ENCODE measurements at places on chromosomes 6 and 20.

DNA sequence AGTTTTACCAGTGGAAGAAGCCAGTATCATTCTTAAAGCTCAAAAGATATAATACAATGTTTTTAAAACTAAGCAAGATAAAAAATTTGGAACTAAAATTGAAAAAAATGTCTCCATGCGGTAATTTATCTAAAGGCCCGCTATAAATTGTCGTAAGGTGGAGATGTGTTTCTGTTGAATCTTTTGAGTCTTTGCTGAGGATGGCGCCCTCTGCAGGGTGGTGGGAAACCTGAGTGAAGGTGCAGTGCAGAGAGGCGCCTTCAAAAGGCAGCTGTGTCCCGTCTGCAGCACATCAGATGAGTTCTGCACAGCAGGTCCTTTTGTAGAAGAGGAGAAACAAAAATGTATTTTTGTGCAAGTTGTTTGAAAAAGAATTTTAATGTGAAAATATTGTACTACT is 29.4 kb upstream of the KIF25 start:
- no peak for DNase-seq

GRCh38 chr6:170222498-170223471 is 68.1 kb downstream of the DLL1 start:
- DNase-seq = no peak

GRCh38 chr6:36973647-36974046 is 12.3 kb downstream of the MTCH1 start:
- DNase-seq = no peak

DNA sequence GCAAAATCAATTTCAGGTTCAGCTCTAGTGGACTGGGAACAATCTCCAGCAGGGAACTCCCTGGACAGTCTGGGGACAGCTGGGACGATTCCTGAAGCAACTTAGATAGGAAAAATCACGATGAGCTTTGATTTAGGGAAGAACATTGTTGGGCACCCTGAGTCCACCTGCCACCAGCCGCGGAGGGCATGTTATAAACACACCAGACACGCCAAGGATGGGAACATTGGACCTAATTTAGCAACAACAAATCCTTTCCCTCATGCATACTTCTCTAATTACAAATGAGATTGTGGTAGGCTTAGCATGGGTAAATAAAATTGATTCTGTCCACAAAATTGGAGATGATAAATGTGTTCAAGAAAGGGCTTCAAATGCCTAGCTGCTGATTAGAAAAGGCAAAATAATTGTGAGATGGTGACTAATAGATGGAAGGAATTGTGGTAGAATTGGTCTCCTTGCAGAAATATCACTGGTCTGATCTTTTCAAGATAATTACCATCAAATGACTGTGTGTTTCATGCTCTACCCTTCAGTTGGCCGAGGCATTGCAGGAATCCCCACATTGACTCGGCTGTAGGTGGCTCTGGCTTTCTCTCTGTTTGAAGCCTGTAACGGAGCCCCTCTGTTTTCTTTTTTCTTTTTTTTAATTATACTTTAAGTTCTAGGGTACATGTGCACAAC is 6.1 kb upstream of the NANP start:
- DNase-seq = no peak

DNA sequence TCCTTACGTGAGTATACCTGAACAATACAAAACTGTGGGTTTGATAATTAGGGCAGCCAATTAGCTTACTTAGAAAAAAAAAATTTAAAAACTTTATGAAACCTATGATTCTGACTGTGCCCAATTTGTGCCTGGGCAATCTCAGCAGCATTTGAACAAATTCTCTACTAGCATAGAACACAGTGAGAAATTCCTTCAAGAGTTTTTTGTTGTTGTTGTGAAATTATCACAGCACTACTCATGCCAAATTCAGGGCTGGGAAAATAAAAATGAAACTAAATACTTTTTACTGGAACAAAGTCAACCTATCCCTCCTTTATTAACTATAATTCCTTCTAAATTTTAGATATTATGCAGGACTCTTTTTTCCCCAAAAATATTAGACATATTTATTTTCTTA is 42.9 kb downstream of the POU3F2 start:
- no peak for DNase-seq

DNA sequence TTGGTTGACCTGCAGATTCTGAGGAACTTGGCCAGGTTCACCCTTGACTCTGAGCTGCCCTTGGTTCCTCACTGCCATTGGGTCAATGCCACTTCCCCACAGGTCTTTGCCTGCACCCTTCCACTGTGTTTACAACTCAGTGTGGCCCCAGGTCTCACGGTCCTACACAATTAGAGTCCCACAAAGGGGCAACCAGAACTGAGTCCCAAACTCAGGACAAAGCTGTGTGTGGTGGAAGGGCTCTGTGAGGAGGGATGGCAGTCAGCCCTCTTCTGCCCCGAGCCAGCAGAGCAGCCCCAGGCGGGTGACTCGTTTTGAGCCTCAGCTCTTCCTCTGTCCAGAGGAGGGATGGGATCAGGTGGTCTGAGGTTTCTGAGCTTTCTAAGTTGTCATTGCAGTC is 69.5 kb downstream of the NPEPL1 start:
- no peak for DNase-seq

- no peak for DNase-seq
These were observed 27.0 kb downstream of the ITCH start for GRCh38 chr20:34389954-34390555.

DNA sequence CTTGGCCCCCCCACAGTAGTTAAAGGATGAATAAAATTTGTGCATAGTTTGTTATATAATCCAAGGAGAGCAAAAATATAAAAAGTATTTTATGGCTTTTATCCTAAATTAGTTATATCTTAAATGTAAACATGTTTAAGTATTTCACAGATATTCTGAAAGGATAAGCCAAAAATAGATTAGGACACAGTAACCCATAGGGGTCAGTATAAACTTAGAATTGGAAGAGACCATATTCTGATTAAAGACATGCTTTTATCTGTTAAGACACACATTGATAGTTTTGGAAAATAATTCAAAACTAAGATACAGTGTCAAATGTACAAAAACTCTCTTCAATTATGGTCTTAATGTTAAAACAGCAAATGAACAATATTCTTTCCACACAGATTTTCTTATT is 4.5 kb upstream of the SERINC1 start:
- DNase-seq = no peak

DNA sequence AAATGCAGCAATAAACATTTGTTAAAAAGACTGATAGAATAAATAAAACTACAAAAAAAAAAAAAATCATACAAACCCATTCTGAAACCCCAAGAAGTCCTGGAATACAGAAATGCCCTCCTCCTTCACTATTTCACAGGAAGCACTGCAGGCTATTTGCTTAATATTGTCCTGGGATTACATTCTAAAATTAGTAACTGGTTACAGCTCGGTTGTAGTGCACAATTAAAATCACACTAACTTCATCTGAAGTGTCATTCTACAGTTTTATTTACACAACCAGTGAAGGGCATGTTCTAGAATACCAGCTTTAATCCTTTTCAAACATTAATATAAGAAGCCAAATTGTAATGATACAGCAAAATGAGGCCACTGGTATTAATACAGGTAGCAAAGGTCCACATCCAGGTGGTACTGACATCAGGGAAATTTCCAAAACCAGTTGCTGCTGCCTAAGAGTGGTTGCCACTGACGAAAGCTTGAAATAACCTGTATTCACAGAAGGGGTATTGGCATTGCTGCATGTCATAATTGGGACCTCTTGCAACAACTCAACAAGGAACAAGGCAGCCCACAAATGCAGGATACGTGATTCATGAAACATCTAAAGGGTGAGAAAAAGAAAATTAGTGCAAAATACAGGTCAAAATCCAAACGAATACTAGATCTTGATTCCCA is 26.9 kb downstream of the AKIRIN2 start:
- DNase-seq = no peak

DNA sequence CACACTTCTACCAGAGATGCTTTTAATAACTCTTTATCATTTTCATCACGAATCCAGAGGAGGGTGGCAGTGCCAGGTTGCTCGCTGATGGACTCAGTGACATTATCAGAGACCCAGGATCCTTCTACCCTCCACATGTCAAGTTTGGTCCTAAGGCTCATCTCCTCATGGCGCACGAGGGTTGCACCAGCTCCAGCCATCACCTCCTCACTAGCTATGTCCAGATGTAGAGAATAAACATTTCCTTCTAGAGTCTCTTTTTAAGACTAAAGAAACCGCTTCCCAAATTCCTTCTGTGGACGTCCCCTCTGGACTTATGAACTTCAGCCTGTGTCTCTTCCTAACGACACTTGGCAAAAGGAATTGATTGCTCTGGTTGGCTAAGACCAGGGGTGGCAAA is 178.7 kb downstream of the BMP7 start:
- no peak for DNase-seq

- no peak for DNase-seq
These were observed 118.9 kb upstream of the CEP85L start for GRCh38 chr6:118770112-118770788.

- DNase-seq = no peak
These were observed 115.4 kb upstream of the SAMD5 start for GRCh38 chr6:147392917-147393625.

- DNase-seq = no peak
These were observed 292.4 kb upstream of the CHD6 start for GRCh38 chr20:41910558-41910957.

GRCh38 chr6:150634176-150634963 is 34.7 kb downstream of the PLEKHG1 start:
- no peak for DNase-seq

- DNase-seq = no peak
These were observed 12.9 kb downstream of the FARS2 start for GRCh38 chr6:5274231-5274630.

- DNase-seq = no peak
These were observed 48.3 kb upstream of the TBC1D32 start for GRCh38 chr6:121382467-121383121.

DNA sequence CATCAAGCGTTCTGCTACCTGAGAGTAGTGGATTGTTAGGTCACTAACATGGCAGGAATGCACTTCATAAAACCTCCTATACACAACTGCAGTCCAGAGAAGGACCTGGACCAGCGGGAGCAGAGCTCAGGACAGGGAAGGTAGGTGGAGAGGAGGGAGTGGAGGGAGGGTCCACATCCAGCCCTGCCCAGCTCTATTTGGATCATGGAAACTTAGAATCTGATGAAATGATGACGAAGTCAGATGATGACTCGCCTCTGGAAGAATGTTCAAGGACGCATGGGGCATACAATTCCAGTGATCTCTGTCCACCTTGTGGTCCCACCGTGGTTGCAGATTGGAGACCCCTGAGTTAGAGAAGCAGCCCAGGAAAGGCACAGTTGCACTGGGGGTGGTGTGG is 68.8 kb downstream of the CLIC5 start:
- DNase-seq = no peak

DNA sequence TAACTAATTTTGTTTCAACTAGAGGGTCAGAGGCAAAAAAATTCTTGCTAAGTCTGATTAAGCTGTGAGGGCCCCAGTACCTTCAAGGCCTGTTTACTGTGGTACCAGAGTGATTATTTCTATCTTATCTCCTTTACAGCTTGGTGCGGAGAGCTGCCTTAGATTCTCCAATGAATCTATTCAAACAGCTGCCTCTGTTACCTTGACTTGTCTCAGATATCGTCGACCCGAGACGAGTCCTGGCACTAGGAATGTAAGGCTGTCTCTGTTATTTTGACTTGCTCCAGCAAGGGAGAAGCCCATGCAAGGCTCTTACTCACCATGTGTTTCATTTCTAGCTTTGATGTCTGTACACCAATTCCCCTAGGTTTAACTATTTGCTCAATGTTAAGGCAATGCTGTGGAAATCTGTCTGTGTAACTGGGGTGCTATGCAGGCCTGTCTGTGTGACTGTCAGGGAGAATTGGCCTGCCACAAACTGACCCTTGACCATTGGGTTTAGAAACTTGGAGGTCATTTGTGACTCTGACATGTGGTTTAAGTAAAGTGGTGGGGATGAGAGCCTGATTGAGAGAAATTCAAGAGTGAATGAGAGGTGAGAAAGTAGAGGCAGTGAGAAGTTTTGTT is 10.4 kb upstream of the FKBPL start:
- no peak for DNase-seq

DNA sequence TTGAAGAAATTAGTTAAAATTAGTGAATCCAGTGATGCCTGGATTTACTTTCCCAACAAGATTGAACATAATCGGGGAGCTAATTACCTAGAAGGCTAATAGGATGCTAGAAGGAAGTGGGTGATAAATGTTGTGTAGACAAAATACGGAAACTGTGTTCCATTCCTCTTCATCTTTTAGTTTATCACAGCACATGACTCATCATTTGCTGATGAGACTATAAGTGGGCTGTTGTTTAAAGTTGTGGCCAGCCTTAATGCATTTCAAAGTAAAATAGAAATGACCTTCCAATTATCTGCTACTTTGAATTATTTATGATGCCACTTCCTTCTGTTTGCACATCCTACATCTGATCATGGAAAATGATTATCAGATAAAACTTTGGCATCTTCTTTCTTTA is 43.4 kb downstream of the OGFRL1 start:
- no peak for DNase-seq

DNA sequence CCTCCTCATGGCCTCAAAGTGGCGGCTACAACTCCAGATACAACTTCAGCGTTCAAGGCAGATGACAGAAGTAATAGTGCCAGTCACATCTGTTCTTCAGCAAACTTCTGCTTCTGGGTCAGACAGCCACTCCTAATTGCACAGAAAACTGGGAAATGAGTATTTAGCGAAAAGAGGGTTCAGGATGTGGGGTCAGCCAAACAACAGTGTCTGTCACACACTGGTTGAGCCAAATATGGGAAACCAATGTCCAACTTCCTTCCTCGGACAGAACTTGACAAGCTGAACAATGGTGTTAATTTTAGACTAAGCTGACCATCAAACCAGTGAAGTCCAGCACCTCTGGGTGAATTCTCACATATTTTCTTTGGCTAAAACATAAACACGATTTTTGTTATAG is 22.1 kb downstream of the NUDT3 start:
- DNase-seq = no peak

- no peak for DNase-seq
These were observed 33.1 kb upstream of the LCA5 start for GRCh38 chr6:79570129-79571029.

GRCh38 chr6:134674562-134674961 is 275.3 kb downstream of the ALDH8A1 start:
- DNase-seq = no peak

GRCh38 chr6:101799531-101799930 is 406.0 kb downstream of the GRIK2 start:
- DNase-seq = no peak

DNA sequence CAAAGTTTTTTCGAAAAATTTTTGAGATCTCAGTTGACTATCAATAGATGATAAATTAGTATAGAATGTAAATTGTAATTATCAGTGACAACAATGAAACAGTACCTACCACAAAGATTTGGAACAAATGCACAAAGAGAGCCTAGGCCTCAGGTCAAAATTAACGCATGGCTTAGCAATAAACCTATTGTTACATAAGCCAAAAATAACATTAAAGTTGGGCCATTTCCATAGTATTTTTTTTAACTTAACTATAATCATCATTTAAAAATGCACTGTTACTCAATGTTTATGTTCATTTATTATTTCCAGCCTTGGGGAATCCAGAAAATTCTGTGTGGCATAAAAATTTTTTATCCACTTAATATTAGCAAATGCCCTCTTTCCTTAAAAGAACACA is 117.0 kb downstream of the EPB41L2 start:
- DNase-seq = no peak
